ENCODE measurements at places on chromosomes 12 and 14. TPM values are rescaled to one million over a fixed set of nuclear protein-coding genes. Genes with fewer than 3 reads are reported as not detected.

THTPA gene
- 8.2 TPM for total RNA-seq

TSPAN9 gene
- total RNA-seq: 56.6 TPM

FBLN5 gene
- total RNA-seq: 31.5 TPM

PRPF40B gene
- total RNA-seq: 15.1 TPM

ENDOU gene
- total RNA-seq: 0.31 TPM

ADAMTS20 gene
- total RNA-seq: 0.09 TPM

INHBE gene
- total RNA-seq: 1.8 TPM

B4GALNT1 gene
- 1.4 TPM for total RNA-seq

KRT75 gene
- not detected for total RNA-seq

TEX52 gene
- not detected for total RNA-seq

TMEM52B gene
- total RNA-seq: not detected

ERBB3 gene
- 126 TPM for total RNA-seq

SMCO2 gene
- not detected for total RNA-seq

FLVCR2 gene
- total RNA-seq: 11.0 TPM

ATL1 gene
- total RNA-seq: 5.6 TPM

EPYC gene
- 0.04 TPM for total RNA-seq

TEAD4 gene
- total RNA-seq: 35.5 TPM

ARF3 gene
- total RNA-seq: 19.9 TPM

JAG2 gene
- total RNA-seq: 23.8 TPM

KLRK1 gene
- total RNA-seq: 0.44 TPM

LPAR5 gene
- total RNA-seq: 0.58 TPM

TMTC1 gene
- 34.7 TPM for total RNA-seq

ULK1 gene
- 5.1 TPM for total RNA-seq

SERPINA12 gene
- not detected for total RNA-seq

SRRM4 gene
- total RNA-seq: 0.13 TPM

SLC39A2 gene
- 0.04 TPM for total RNA-seq

SERPINA5 gene
- total RNA-seq: 0.18 TPM

PTCSC3 gene
- not detected for total RNA-seq

TPH2 gene
- total RNA-seq: not detected

KRT72 gene
- total RNA-seq: not detected

IL26 gene
- not detected for total RNA-seq

ZBTB42 gene
- 3.3 TPM for total RNA-seq

KRT85 gene
- total RNA-seq: not detected

KRT80 gene
- 0.62 TPM for total RNA-seq

PLEK2 gene
- total RNA-seq: 0.22 TPM

FOXN4 gene
- 0.04 TPM for total RNA-seq
